ENCODE measurements at places on chromosomes 5 and 9.

DNA sequence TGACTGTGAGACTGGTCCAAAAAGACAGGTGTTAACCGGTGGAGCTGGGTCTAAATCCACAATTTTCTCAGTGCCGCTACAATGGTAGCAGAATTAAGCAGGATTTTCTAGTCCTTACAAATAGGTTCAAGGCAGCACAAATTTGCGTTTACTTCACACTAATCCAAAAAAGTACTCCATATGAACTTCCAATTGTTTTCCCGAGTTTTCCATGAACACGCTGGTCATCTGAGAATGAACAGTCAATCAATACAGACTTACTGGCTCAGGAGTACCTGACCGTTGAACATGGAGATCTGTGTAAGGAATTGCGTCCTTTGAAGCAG, 709 bp downstream of the SLC35D2 start:
- DNase-seq: no peak

GRCh38 chr9:94110821-94111252, 26.6 kb downstream of the PTPDC1 start:
- no peak for DNase-seq

DNA sequence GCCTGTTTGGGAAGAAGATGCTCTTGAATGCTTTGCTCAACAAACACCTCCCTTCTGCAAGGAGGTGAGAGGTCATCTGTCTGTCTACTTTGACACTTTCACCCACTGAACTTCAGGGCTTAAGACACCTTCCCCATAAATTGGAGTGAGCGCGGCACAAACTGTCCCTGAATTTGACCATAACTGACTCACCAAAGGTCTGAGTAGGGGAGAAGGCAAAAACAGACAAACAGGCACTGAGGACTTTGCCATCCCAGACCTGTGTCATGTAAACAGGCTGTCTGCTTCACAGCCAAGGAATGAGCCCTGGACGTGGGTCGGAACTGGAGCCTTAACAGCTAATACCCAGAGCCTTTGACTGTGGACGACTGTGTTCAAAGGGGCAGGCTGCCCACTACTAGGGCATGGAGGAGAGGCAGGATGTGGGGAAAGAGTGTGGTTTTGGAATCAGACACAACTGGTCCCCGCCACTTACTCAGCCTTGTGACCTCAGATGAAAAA, 320.9 kb upstream of the KLF4 start:
- DNase-seq: no peak

- peak; percentile 63 for DNase-seq
Observed at GRCh38 chr5:102296178-102296817, at the start of gene SLCO4C1. TSS of gene SLCO4C1 (minus strand) at chr5:102296284. CDS start at chr5:102296262, 22 bp downstream.

DNA sequence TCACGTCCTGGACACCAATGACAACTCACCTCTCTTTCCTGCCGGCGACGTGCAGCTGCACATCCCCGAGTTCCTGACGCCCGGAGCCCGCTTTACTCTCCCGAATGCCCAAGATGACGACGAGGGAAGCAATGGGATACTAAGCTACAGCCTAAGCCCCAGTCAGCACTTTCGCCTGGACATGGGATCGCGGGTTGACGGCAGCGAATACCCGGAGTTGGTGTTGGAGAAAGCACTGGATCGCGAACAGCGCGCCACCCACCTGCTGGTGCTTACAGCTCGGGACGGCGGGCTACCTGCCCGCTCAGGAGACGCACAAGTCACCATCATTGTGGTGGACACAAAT, 1.1 kb downstream of the PCDHAC1 start:
- no peak for DNase-seq

DNA sequence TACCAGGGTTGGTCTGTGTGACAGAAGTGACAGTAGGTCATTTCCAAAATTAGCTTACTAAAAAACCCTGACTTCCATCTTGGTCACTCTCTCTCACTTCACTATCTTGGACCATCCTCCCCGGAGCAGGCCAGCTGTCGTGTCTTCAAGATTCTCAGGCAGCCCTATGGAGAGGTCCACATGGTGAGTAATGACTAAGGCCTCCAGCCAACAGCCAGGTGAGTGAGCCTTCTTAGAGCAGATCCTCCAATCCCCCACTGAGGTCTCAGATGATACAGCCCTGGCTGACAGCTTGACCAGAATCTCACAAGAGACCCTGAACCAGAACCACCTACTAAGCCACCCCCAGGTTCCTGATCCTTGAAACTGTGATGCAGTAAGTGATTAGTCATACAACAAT, 92.0 kb downstream of the DCP2 start:
- DNase-seq: no peak

DNA sequence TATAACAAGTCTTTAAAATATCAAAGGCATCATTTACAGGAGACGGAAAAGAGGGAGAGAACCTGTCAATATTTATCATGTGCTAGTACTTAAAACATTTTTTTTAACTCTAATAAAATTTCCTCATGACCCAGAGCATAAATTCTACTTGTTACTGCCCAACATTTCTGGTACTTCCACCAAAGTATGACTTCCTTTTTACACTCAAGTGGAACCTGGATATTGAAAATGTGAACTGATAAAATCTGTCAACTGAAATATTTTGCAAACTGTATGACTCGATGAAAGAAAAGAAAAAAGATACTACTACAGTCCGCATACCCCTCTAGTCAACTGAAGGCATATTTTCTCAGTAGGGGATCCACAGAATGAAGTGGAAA, 37.1 kb downstream of the FAM13B start:
- DNase-seq: no peak

- DNase-seq: no peak
Observed at GRCh38 chr5:3056866-3057265, 305.4 kb upstream of the IRX2 start.

DNA sequence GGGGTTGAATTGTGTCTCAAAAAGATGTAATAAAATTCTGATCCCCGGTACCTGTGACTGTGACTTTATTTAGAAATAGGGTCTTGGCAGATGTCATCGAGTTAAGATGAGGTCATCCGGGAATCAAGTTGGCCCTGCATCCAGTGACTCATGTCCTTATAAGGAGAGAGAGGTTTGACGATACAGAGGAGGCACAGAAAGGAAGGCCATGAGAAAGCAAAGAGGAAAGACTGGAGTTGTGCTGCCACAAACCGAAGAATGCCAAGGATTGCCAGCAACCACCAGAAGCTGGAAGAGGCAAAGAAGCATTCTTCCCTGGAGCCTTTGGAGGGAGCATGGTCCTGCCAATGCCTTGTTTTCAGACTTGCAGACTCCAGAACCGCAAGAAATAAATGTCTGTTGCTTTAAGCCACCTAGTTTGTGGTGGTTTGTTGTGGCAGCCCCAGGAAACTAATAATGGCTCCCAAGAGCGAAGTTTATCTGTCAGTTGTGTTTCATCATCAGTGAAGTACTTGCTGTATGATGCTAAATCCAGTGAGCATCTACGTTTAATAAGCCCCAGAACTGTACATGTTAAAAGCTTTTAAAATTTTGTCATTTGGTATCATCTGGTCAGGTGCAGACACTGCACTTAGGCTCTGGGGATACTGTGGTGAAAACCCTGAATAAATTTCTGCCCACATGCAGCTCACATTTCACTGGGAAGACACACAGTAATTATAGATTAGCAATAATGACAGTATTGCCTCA, 114.8 kb downstream of the TLE4 start:
- no peak for DNase-seq

- no peak for DNase-seq
Observed at GRCh38 chr5:89844548-89844947, 565.0 kb downstream of the CETN3 start.

- no peak for DNase-seq
Observed at GRCh38 chr5:81808106-81808505, 57.2 kb upstream of the SSBP2 start.

- DNase-seq: peak; percentile 69
Observed at GRCh38 chr5:40797273-40798011, 732 bp downstream of the PRKAA1 start.

DNA sequence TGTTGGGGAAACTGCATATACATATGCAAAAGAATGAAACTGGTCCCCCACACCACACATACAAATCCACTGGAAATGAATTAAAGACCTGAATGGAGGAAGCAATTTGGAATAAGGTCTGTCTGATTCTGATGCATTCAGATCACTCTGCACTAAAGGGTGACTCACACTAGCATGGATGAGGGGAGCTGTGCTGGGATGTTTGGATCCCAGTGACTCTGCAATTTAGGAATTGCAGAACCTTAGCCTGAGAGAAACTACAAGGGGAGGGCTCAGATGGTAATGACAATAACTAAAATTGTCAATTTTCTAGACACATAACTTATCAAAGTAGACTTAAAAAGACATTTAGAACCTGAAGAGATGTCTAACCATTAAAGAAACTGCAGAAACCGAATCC, 312.0 kb downstream of the CDK5RAP2 start:
- no peak for DNase-seq

DNA sequence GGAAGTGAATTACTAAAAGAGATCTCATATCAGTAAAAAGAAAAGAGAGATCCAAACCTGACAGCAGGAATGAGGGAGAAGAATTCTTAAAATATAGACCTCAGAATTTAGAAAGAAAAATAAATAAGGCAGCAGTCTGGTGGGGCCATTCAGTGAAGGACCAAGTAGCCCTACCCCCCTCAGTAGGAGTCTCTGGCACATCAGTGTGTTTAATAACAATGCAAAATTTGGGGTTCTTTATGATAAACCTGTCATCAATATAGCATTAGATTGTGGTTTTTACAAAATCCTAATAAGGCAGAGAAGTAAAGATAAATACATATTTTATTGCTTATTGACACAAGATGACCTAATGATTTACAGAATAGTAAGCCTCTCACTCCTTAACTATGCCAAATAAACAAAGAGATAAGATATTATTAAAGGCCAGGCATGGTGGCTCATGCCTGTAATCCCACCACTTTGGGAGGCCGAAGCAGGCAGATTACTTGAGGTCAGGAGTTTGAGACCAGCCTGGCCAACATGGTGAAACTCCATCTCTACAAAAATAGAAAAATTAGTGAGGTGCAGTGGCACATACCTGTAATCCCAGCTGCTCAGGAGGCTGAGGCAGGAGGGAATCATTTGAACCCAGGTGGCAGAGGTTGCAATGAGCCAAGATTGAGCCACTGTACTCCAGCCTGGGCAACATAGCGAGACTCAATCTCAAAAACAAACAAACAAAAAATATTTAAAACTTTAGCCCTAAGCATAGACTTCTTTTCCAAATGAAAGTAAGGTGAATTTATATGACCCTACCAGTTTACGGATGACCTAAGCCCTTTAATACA, 108.6 kb downstream of the BASP1 start:
- no peak for DNase-seq

GRCh38 chr5:141958113-141958512, at the start of gene PCDH12:
TSS of gene PCDH12 (minus strand) at chr5:141958202. CDS start at chr5:141957851, 351 bp downstream.
- no peak for DNase-seq

DNA sequence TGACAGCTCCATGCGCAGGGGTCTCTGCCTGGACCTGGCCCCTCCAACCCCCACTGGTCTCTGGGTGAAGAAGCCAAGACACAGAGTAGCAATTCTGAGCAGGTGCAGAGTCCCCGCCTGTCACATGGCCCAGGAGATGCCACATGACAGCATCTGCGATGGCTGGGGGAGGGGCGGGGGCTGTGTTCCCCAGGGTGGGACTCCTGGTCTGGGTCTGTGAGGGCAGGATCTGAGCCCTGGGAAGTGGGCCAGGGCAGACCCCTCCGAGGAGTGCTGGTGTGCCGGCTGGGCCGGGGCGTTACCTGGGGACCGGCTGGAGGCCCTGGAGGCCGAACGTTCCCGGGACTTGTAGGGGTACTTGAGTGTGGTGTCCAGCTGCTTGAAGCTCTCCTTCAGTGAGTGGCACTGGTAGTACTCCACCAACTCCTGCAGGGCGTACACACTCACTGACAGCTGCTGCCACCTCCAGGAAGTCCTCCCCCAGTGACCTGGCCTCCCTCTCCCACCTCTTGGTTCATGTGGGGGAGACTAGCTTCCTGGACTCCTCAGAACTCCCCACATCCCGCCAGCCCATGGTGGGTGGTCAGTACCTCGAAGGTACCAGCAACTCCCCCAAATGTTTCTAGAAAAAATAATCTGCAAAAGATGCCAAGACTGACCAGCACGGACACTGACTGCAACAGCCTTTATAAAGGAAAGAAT, 32.1 kb upstream of the SARDH start:
- DNase-seq: no peak

DNA sequence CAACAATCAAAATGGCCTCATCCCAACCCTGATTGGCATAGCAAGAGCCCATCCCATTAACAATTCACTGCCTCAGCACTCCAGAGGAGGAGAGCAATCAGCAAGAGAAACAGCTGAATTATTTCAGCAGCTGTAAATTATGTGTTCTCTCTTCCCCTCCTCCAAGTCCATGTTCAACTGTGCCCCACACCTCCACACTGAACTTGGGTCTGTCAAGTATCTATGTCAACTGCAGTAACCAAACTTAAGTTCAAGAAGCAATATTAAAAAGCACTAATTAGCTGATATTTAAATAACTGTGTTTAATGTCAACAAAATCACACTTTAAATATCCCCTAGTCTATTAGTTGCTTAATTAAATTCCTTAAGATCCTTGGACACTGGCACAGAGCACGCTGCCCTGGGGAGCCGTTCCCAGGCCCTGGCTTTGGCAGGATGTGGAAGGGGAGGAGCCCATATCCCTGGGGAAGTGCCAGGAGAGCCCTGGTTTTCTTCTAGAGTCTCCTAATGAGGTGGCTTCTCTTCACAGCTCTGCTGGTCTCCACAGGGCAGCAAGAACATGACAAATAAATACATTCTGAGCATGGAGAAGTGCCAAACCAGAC, 50.6 kb downstream of the SIL1 start:
- DNase-seq: no peak

DNA sequence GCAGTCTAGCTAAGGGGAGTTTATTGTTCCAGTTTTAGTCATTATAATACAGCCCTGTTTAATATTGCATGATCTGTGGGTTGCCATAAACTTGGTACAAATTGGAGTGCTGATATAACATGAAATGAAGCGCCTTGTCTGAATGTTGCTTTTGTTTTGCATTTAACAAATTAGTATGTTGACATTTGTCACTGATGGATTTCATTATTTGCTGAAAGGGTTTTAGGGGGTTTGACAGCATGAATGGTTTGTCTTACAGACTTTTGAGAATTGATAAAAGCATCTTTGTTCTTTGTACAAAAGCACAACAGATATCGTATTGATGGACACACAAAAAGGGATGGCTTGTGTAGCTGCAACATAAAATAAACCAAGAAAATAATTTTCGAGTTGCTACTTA, 178.3 kb downstream of the AOPEP start:
- no peak for DNase-seq

GRCh38 chr9:101366038-101366756, 18.6 kb downstream of the BAAT start:
- DNase-seq: no peak

DNA sequence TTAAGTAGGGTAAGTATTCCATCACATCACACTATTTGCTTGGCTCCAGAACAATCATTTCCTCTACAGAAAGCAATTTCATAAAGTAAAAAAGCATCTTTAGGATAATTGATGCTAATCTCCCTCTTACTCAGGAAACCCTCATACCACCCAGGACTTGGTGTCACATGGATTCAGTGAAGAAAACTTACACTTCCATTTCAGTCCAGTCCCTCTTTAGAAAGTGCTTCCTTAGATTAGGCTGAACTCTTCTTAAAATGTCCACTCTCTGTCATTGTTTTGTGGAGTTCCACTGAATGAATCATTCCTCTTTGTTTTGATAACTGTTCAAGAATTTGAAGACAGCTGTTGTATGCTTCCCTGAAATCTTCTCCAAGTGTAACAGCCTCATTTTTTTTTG, 144.0 kb upstream of the ZNF462 start:
- no peak for DNase-seq

GRCh38 chr5:68711293-68712200, 382.3 kb upstream of the SLC30A5 start:
- no peak for DNase-seq
